ENCODE measurements at places on chromosomes 6 and 20.

- DNase-seq: no peak
These were observed at the start of gene PLEKHG1 for GRCh38 chr6:150599199-150600009. TSS of gene PLEKHG1 (plus strand) at chr6:150599885. CDS start at chr6:150733682, 133,797 bp downstream.

DNA sequence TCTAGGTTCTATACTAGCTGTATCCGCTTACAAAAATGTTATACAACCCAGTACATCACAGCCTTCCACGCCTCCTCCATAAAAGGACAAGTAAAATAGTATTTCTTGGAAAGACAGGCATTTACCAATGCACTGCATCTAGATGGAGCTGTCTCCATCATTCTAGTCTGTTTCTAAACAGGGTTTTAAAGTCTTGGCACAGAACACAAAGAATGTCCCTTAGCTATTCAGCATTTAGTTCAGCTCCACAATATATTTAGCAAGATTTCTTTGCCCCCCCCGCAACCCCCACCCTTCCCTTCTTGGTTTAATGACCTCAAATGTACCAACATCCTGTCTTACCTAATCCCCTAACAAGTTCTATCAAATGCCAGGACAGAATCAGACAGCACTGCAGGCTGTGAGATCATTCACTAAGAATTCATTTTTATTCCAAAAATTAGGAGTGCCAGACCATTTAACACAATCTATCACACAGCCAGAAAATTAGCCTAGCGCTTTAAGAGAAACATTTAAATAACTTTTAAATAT, 198.6 kb downstream of the BACH2 start:
- peak; percentile 89 for DNase-seq

GRCh38 chr6:105321728-105322127, 81.2 kb downstream of the PREP start:
- DNase-seq: no peak

- DNase-seq: no peak
These were observed 4.8 kb upstream of the MUC22 start for GRCh38 chr6:31005249-31006020.

DNA sequence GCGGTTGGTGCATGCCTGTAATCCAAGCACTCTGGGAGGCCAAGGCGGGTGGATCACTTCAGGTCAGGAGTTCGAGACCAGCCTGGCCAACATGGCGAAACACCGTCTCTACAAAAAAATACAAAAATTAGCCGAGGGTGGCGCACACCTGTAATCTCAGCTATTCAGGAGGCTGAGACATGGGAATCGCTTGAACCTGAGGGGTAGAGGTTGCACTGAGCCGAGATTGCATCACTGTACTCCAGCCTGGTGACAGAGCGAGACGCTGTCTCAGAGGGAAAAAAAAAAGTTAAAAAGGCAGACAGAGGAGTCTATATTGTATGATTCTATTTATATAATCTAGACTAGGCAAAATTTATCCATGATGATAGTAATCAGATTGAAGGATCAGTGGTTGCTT, 27.3 kb upstream of the PLCG1 start:
- DNase-seq: no peak

DNA sequence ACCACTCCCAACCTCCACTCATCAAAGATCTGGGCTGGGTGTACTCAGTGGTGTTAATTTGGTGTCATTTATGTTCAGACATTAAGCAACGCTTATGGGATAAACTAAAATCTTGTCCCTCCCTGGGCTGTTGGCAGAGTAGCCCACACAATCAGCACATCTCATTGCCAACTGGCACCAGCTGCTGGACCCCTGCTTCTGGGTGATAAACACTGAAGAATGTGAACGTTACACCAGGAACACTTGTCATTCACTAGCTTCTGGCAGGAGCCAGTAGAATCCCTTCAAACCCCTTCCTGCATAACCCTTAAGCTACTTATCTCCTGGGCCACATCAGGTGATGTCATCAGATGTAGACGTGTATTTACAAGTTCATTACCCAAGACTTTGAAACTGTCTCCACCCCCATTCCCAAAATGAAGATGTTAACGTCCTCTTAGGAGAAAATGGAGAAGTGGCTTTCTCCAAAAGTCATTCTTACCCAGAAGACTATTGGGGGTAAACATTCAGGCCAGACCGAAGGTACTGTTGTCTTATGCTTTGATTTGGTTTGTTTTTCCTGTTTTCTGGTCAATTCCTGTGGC, 107.8 kb upstream of the CD93 start:
- no peak for DNase-seq

GRCh38 chr6:159360306-159360705, 191.1 kb downstream of the FNDC1 start:
- no peak for DNase-seq

DNA sequence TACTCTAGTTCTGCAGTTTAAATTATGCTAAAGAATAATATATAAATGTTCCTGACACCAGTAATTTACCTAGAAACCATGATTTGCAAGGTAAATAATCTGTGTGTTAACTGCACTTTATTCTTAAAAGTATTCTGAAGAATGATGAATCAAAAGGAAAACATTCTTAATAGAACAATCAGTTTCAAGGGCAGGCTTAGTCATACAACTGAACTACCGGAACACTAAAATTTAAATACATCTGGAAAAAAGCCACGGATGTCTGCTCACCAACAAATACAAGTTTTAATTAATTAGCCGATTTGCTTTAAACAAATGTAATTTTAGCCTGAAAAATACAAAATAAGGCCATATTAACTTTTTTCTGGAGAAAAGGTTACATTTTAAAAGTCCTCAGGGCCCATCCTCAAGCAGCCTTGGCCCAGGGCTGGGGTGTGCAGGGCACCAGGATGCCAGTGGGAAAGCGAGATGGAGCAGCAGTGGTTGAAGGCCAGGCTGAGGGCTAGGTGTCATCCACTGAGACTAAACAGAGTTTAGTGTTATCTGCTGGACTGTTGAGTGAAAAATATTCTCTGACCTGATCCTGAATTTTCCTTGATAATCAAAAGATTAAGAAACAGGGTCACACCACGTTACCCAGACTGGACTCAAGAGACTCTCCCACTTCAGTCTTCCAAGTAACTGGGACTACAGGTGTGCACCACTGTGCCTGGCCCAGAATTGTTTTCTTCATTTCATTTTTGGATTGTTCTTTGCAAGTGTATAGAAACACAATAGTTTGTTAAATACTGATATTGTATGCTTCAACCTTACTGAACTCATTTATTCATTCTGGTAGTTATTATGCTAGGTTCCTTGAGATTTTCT, 88.2 kb upstream of the DST start:
- DNase-seq: peak; percentile 82

DNA sequence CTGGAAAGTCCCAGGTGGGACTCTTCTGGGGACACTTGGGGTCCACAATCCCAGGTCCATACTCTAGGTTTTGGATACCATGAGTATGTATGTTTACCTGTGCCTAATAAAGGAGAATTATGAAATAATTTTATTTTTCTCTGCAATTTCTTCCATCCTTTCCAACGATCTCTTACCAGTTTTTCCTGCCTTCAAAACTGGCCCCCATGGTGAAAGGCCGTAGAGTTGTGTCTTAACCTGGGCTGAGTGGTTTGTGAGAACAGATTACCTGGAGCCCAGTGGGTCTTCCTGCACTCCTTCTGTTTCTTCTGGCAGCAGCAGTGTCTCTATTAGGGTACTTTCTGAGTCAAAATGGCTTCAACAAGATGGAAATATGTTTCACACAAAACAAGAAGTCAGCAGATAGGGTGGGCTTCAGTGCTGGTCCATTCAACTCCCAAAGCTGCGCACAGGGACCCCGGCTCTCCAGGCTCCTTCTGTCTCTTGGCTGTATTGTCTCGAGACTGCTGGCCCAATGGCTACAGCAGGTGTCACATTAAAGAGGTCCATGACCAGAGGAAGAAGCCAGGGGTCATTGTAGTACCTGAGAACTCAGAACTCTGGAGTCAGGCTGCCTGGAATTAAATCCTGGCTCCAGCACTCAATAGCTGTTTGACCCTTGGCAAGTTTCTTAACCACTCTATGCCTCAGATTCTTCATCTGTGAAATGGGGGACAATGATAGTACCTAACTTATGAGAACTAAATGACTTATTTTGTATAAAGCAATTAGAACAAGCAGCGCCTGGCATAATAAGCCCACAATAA, 10.5 kb upstream of the RBCK1 start:
- DNase-seq: no peak

DNA sequence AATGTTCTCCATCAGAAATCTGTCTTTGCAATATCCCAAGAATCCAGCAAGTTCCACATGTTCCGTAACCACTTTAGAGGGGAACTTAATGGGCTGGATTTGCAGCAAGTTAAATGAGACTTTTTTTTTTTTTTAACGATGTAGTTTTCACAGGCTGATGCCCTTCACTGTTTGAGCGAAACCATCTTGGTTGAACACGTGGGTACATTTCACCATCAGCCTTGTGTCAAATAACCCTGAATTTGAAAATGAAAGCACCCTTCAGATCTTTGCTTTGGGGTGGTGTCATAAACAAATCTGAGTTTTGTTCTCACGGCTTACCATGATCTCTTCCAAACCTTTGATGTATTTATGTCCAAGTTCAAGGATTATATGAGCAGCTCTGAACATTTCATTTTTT, 73.7 kb upstream of the EXOC2 start:
- no peak for DNase-seq

DNA sequence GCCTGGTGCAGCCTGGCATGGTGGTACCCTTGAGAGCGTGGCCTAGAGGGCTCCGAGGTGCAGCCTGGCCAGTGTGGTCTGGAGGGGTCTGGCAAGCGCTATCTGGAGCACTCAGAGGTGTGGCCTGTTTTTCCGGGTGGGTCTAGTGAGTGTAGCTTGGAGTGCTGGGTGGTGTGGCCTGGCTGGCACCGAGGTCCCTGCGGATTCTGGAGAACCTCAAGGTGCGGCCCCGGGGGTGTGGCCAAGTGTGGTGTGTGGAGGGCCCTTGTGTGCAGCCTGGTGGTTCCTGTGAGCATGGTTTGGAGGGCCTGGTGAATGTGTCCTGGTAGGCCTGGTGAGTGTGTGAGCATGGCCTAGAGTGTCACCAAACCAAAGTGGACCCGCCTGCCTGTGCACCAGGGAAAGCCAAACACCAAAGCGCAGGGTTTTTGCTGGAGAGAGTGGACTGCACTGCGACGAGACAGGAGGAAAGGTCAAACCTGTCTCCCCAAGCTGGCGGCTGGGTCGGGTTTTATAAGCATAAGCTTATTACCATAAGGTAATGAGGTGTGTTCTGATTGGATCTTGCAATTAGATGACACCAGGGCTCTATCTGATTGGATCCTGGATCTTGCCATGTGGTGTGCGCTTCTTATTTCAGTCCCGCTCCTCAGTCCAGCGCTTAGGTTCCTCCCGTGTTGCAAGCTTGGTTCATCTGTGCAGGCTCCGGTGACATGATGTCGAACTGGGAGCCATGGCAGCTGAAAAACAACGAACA, 35.7 kb downstream of the IGF2R start:
- DNase-seq: no peak

DNA sequence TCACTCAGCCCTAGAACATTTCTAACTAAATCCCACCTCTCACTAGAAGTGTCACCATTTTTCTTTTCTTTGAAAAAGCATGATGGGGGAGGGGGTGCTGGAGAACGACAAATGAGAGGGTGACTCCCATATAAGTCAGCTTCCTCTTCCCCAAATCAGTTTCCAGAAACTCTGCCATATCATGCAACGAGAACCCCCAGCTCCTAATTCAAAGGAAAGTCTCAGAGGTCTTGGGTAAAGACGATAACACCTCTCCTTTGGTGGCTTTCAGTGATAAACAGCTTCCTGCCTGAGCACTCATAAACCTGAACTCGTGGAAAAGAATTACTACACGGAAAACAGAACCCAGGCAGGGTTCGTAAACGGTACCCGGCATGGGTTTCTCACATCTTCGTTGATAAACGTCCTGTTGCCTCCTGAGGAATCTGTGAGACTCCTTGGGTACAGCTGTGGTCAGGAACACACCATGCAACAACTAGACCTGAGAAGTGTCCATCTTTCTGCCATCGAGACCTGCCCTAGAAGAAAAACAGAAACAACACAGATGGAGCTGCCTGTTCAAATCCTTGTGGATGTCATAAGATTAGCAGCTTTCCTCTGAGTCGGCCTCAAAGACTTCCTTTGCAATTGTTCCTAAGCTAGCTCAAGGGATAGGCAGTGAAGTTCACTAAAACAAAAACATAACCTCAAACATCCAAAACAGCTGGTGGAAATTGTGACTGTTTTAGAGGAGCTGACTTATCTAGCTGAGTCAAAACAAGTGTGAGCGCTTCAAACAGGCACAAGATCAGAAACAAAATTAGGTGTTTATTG, 185.8 kb upstream of the PRDM1 start:
- DNase-seq: peak; percentile 91

DNA sequence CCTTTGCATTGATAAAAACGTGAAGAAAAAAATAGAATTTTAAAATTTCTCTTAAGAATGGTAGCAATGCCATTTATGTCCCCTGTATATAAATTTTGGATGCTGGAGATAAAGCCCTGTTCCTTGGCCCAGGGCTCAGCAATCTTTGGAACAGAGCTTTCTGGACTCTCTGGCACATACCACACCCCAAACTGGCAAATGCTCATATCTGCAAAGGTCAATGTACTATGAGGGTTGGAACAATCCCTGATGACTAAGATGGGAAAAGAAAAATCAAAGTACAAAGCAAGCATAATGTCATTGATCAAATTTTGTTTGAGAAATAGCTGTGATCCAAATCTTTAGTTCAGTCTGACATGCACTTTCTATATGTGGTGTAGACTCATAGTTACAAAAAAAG, 158.1 kb upstream of the HCRTR2 start:
- DNase-seq: no peak

- DNase-seq: no peak
These were observed 124.0 kb upstream of the CARMIL1 start for GRCh38 chr6:25155211-25155610.

GRCh38 chr20:56187534-56188165, 60.9 kb upstream of the MC3R start:
- DNase-seq: no peak

DNA sequence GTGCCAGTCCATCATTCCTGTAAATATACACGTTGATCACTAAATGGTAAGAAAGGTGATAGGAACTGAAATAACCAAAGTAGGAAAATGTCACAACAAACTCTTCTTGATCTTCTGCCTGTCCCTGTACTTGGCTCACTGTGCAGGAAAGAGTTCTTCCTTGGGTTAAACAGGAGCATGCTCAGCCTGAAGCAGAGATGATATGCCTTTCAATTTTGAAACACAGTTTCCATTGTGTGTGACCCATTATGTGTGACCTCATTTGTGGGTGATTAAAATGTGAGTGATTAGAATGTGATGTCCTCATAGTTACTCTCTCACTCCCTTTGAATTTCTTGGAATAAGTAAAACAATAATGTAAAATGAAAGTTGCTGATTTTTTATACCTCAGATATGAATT, 427.2 kb upstream of the AGPAT4 start:
- no peak for DNase-seq

All from IMR-90 (cell line).